ENCODE measurements at places on chromosomes 7 and 10.
A peak's percentile ranks its signal among the peaks of the same experiment; 100 is the strongest.

DNA sequence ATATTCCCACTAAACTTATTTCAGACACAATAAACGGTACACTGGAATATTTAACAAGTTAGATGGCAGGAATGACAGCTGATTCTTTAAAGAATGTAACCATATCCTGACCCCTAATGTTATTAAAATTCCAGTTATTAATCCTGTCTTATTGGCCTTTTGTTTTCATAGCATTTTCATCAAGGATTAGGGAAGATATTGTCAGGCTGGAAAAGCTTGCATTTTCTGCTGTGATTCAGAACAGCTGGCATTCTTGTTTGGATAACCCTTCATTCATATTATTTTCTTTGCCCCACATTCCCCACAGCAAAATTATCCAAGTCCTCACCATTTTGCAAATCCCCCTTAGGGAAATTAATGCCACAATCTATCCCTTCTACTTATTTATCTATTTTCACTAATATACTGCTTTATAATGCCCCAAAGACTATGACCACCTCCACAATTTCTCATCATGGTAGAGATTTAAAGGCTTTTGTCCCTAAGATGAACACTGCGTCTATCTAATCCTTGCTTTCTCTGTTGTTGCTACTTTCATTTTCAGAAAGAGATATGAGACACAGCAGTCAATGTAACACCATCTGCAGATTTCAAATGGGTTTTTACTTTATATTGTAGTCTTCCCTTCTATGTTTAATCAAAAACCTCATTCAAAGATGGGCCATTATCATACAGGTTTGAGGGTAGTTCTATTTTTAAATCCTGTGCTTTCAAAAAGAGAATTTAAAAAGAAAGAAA is 475.1 kb downstream of the PARD3 start:
- no peak for DNase-seq

GRCh38 chr7:4650433-4651047 is 31.6 kb upstream of the FOXK1 start:
- DNase-seq: no peak

DNA sequence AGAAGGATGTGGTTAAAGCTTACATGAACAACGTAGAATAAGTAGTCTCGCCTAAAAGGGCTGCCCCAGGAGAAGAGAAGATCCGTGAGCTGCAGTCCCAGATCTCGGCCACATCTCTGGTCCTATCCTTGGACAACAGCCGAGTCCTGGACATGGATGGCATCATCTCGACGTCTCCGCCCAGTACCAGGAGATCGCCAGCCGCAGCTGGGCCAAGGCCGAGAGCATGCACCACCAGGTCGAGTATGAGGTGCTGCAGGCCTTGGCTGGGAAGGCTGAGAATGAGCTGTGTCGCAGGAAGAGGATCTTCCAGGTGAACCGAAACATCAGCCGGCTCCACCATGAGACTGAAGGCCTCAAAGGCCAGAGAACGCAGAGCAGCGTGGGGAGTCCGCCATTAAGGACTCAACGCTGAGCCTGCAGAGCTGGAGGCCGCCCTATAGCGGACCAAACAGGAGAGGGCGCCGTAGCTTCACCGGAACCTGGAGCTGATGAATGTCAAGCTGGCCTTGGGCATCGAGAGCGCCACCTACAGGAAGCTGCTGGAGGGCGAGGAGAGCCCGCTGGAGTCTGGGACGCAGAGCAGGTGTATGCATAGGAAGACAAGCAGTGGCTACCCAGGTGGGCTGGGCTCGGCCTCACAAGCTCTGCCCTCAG is 22.2 kb downstream of the LIPK start:
- no peak for DNase-seq

DNA sequence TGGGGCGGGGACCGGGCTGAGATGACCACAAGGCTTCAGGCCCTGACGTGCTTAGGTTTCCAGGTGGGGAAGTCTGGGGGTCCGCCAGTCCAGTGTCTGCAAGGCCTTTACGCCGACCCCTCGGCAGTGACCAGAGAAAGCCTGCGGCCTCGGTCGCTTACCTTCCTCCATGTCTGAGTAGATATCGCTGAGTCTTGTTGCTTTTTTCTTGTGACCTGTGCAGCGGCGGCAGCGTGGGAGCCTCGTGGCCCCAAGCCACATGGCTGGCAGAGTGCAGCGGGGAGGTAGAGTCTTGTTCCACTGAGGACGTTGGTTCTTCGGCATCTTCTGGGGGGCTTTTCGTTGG is 329 bp downstream of the NOLC1 start:
- peak; percentile 38 for DNase-seq

DNA sequence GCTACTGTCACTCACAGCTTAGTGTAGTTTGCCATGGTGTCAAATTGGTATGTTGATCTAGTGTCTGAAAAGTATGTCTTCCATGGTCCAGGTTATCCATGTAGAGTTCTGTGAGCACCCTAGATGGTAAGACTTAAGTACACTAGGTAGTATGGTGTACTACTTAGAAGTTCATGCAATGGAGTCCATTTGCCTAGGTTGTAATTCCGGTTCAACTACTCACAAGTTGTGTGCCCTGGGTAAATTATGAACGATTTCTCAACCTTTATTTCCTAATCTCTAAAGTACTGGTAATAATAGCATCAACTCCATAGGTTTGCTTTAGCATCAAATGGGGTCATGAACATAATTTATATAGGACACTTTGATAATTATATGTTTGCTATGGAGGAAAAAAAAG is 666.2 kb upstream of the CELF2 start:
- no peak for DNase-seq

DNA sequence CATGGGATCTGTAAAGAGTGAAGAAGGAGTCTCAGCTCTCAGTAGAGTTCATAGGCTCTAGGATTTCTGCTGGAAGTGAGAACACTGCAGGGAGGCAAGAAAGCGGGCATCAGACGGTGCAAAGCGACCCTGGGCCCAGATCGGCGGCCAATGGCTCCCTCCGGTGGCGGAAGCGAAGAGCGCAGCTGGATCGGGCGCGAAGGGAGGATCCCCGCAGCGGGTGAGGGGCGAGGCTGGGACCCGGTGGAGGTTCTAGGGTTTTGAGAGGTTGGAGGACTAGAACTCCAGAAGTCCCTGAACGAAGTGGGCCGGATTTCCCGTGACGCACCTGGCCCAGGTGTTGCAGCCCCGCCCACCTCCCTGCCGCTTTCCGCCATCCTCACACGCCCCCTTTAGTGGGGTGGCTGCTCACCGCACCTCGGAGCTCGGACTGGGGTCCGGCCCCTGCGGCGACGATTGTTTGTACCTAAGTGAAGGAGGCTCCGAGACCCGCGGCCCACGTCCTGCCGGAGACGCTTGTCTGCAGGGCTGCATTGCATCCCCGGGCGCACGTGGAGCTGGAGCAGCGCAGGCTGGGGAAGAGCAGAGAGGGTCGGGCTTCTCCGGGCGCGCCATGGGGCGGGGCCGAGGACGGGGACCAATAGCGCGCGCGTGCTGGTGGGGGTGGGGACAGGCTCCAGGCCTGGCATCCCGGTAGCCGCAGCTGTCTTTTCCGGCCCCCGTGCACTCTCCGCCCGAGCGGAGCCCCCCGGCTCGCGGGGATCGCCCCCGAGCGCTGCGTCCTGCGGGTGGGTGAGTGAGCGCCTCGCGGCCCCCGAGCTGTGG is at the start of gene SLC12A9:
SLC12A9 (plus strand) TSS at position 666 of the 825 bp plus-strand sequence. CDS start 1,485 bp downstream, outside the sequence.
- DNase-seq: peak; percentile 77

- DNase-seq: no peak
Measured at GRCh38 chr7:157693071-157693520, 356.3 kb downstream of the DNAJB6 start.

- no peak for DNase-seq
Measured at GRCh38 chr7:101237206-101238067, at the start of gene CLDN15. Gene CLDN15 (minus strand): TSS chr7:101237802. CDS start chr7:101237581, 221 bp downstream.

GRCh38 chr10:373526-374309 is 238.5 kb downstream of the ZMYND11 start:
- DNase-seq: no peak

GRCh38 chr7:111107579-111107978 is 16.7 kb downstream of the LRRN3 start:
- no peak for DNase-seq
